ENCODE measurements at places on chromosomes 5 and 9. TPM values are rescaled to one million over a fixed set of nuclear protein-coding genes. Genes with fewer than 3 reads are reported as not detected.

- H3K27me3 ChIP-seq, result no peaks in the 10 kb centered on the region
- peaks cover 27% of the 10 kb centered on the region for H3K36me3 ChIP-seq
- H3K4me3 ChIP-seq, result no peak overlapping the region
- peaks cover 2% of the 10 kb centered on the region for H3K4me1 ChIP-seq
- no peak for DNase-seq
These were observed 55.3 kb upstream of the SARDH start for GRCh38 chr9:133793471-133793870.

DNA sequence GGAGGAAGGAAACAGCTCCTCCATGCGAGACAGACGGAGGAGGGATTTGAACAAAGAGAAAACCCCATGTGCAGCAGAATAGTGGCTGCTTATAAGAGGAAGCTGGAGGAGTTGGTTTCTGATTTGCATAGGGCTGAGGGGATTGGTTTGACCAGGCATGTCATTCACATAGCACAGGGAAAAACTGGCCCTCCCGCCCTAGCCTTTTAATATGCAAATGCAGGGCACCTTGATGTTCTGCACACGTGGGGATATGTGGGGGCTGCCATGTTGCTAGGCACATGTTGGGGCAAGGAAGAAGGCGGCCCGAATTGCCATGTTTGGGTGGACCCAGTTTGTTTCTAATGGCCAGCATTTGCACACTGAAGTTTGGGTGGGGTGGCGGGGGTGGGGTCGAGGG lies 42.2 kb downstream of the OSMR start:
- DNase-seq, result no peak
- no peaks in the 10 kb centered on the region for H3K27me3 ChIP-seq
- H3K36me3 ChIP-seq, result peaks cover 60% of the 10 kb centered on the region
- no peaks in the 10 kb centered on the region for H3K4me1 ChIP-seq

DNA sequence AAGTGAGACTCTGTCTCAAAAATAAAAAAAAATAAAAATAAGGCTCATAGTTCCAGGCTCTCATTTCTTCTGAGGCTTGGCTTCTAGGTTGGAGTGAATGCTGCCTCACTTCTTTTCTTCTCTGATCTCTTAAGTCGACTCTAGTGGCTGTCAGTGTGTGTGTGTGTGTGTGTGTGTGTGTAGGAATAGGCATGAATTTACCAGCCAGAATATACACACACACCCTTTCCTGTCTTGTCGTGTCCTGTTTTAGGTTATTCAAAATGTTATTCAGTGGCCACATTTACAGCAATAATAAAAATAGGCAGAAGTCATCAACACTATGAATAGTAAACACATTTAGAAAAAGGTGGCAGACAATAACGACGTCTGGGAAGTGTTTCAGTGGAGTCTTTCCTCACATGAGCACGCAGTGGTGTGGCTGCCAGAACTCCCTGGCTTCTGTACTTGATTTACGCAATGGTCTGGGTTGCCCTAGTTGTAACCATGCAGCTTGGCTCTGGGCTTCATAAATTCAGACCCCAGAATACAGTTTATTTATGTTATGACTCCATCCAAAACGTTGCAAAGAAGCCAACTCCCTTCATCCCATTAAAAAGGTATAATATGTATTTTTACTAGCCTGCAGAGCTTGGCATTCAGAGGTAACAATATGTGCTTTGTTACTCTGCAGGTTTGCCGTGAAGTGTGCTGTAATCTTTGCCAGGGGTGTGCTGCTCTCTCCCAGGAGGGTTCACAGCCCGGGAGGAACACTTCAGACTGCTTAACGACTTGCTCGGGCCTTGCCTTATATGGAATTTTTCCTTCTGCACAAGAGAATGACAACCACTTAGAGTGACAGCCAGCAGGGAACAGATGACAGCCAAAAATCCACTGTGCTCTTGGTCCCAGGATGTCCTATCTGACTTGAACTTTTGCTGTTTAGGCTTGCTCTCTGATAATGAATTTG lies 34.4 kb upstream of the PALM2AKAP2 start:
- H3K27me3 ChIP-seq, result no peaks in the 10 kb centered on the region
- no peak overlapping the region for H3K27ac ChIP-seq
- no peaks in the 10 kb centered on the region for H3K36me3 ChIP-seq
- no peak overlapping the region for H3K4me3 ChIP-seq

GRCh38 chr9:35690614-35691333 lies 1.0 kb upstream of the TPM2 start:
- no peaks in the 10 kb centered on the region for H3K27me3 ChIP-seq
- H3K27ac ChIP-seq, result peak overlapping the region; percentile 98
- peak overlapping the region; percentile 83 for H3K4me3 ChIP-seq
- DNase-seq, result peak; percentile 75
- peaks cover 20% of the 10 kb centered on the region for H3K4me1 ChIP-seq
- H3K36me3 ChIP-seq, result peaks cover 26% of the 10 kb centered on the region

DNA sequence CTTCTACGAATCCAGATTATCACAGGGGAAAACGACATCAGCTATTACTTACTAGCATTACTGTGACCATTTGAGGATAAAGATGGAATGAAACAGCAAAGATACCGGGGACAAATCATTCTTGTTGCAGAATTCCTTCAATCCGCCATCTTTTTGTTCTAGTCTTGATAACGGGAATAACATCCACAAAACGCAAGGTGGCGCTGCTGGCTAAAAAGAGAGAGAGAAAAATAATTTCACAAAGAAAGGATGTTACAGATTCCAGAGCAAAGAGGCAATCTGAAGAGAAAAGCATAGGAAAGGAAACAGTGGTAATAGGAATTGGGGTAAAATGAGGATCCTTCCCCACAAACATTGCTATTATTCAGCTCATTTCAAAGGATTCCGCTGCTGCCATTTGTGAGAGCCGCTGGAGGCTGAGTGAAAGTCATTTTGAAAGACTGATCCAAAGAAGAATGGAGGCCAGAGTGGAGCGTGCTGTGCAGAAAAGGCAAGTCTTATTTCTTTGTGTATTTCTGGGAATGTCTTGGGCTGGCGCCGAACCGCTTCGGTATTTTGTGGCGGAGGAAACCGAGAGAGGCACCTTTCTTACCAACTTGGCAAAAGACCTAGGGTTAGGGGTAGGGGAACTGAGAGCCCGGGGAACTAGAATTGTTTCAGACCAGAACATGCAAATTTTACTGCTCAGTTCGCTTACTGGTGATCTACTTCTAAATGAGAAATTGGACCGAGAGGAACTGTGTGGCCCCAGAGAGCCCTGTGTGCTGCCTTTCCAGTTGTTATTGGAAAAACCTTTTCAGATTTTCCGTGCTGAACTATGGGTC lies at the start of gene PCDHB7:
PCDHB7 (plus strand) TSS at position 264 of the 824 bp plus-strand sequence; CDS start at position 456, 192 bp downstream.
- H3K36me3 ChIP-seq, result no peaks in the 10 kb centered on the region

DNA sequence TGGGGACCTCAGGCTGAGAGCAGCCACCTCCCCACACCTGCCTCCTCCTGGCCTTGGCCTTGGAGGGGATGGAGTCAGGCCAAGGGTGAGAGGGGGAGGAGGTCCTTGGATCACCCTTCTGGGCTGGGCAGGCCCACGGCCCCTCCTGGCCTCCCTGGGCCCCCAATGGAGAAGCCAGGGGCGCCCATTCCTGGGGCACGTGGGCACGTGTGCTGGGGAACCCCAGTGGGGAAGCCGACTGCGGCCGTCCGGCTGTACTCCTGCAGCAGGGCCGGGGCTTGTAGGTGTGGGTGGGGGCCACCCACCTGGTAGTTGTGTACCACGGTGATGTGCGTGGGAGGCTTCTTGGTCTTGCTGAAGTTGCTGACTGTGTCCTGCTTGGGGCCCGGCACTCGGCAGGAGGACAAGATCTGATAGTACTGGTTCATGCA lies 8.5 kb downstream of the CRAT start:
- H3K36me3 ChIP-seq, result peaks cover 30% of the 10 kb centered on the region
- H3K4me1 ChIP-seq, result no peaks in the 10 kb centered on the region
- H3K27me3 ChIP-seq, result no peaks in the 10 kb centered on the region
- no peak overlapping the region for H3K27ac ChIP-seq
- H3K4me3 ChIP-seq, result no peak overlapping the region
- no peak for DNase-seq

DNA sequence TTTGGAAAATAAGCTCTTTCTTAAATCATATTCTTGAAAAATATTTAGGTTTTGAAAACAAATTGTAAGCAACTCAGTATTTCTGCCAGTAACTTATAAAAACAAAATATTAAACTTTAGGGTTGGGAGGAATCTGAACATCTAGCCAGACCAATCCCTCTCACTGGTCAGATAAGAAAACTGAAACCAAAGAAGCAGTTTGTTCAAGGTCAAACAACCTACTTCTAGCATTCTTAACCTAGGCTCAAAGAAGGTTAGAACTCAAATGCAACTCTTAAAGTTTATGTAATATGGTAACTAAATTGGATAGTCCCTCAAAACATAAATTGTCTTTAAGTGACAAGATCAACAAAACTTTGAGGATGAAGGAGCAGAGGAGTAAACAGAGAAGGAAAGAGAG lies 374.9 kb upstream of the TNC start:
- H3K36me3 ChIP-seq, result no peaks in the 10 kb centered on the region
- no peaks in the 10 kb centered on the region for H3K27me3 ChIP-seq
- H3K4me3 ChIP-seq, result no peak overlapping the region
- no peak for DNase-seq
- H3K27ac ChIP-seq, result no peak overlapping the region

DNA sequence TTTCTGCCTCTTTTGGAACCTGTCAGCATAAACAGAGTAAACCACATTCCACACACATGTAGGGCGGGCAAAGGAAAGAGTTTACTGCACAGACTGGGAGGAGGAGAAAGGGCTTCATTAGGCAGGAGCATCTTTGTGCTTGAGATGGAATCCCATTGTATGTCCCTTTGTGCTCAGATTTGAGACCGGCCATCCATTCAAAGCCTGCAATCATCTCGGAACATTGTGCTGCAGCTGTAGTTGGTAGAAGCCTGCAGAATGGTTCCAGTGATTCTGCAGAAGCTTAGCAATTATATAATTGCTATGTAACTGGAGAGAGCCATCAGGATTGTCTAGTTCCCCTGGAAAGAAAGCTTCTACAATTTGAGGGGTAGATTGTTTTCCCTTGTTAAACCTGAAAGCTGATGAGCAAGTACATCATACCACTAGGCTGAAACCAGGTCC lies 16.5 kb downstream of the ZNF462 start:
- no peaks in the 10 kb centered on the region for H3K27me3 ChIP-seq
- H3K4me1 ChIP-seq, result peaks cover 25% of the 10 kb centered on the region
- DNase-seq, result no peak
- no peak overlapping the region for H3K4me3 ChIP-seq
- H3K36me3 ChIP-seq, result no peaks in the 10 kb centered on the region

Gene XRCC4
- 3.1 TPM for polyA plus RNA-seq

Gene CCDC152
- 0.57 TPM for polyA plus RNA-seq

Gene RASGRF2
- 3.0 TPM for polyA plus RNA-seq

Gene PCDHGA10
- polyA plus RNA-seq, result 3.4 TPM
